HL-60 (cell line): ENCODE measurements at places on chromosomes 2 and 18.

GRCh38 chr2:192957425-192957824 lies 762.7 kb upstream of the TMEFF2 start:
- no peak for DNase-seq

DNA sequence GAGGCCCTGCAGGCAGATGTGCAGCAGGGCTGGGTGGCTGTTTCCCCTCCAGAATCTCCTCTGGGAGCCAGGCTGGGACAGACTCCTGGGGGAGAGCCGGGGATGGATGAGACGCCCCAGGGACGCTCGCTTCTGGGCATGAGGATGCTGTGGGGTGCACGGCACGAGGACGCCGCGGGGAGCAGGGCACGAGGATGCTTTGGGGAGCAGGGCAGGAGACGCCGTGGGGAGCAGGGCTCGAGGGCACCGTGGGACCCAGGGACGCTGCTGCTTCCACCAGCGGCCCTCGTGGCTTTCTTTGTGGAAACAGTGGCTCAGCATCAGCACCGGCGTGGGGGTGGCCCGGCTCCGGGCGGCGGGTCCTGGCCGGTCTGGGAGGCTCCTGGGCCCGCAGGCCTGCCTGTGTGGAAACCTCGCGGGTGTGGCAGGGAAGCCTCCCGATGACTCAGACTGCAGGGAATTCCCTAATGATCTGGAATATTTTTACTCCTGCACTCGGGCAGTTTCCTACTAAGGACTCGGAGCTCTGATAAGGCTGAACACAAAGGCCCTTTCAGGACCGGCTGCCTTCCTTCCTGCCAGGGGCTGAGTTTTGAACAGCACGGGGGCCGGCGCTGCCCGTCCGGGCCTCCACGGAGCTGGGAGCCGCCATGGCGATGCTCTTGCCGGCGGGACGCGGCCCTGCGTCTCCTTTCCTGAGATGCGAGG lies 62.6 kb downstream of the NFATC1 start:
- no peak for DNase-seq

DNA sequence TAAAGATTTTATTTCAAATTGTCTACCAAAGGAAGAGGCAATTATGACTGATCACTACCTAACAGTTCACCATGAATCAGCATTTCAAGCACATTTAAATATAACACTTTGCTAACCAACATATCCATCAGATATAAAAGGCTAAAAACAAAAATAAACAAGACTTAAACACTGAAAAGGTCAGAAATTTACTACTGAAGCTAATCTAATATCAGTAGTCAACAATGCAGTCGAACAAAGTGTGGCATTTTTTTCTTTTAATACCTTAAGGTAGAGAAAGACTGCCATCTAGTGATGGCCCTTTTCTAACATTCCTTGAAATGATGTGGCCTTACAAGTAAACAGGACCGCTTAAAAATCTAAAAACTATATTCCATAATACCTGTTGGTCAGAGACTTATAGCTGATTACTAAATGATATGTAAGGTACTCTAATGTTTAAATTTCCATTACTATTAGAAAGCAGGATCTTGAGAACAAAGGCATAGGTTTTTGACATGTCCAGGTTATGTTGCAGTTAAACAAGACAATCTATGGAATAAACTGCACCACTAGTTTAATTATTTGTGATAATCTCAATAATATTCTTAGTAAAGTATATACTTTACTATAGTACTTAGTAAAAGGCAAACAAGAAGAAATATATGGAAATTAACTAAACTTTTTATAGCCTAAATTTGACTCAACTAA lies 80.0 kb downstream of the EXOC6B start:
- peak; percentile 13 for DNase-seq

DNA sequence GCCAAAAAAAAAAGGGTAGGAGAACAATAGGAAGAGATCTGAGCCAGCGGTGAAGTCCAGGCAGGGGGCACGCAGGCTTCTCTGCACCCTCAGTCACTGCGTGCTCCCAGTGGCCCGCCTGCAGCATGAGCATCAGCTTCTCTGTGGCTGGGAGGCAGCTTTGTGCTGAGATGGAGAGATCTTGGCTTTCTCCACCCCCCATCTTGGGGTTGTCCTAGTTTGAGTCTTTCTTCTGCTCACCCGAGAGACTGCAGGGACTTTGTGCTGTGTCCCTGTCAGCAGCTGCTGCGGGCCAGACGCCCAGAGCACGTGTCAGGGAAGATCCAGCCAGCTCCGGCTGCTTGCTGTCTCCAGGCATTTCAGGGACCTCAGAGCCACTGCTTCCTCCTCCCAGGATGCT lies 20.3 kb downstream of the TRAPPC12 start:
- no peak for DNase-seq

DNA sequence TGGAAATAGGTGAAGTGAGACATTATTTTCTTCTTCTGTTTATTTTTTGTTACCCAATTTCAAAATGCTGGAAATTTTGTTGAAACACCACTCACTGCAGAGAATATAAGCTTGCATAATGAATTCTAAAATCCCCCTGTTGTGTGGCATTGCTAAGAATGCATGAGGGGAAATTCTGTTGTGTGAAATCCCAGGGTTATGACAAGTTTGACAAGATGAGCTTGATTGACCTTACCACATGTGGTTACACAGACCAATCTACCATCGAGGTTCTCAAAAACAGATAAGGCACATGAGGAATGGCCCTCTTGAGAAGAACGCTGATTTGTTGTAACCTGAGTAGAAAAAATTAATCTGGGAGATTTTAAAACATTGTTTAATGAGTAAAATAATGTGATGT lies 261.6 kb upstream of the MMADHC start:
- no peak for DNase-seq

GRCh38 chr2:100260712-100261620 lies 61.3 kb downstream of the LONRF2 start:
- peak; percentile 24 for DNase-seq

DNA sequence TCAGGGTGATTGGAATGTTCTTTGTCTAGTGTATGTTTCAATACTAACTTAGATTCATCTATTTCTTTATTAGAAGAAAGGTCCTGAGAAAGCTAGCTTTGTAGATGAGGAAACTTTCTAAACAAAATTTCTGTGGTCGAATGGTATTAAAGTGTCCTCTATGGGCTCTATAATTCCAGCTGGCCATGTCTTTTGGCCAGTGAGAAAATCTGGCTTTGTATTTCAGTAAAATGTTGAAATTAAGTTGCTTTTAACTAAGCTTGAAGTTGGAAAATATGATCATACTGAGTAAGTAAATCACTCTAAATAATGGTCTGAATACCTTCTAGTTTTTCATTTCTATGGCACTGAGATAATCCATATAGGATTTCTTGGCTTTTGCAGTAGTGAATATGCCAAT lies 148.8 kb downstream of the RDH14 start:
- no peak for DNase-seq

DNA sequence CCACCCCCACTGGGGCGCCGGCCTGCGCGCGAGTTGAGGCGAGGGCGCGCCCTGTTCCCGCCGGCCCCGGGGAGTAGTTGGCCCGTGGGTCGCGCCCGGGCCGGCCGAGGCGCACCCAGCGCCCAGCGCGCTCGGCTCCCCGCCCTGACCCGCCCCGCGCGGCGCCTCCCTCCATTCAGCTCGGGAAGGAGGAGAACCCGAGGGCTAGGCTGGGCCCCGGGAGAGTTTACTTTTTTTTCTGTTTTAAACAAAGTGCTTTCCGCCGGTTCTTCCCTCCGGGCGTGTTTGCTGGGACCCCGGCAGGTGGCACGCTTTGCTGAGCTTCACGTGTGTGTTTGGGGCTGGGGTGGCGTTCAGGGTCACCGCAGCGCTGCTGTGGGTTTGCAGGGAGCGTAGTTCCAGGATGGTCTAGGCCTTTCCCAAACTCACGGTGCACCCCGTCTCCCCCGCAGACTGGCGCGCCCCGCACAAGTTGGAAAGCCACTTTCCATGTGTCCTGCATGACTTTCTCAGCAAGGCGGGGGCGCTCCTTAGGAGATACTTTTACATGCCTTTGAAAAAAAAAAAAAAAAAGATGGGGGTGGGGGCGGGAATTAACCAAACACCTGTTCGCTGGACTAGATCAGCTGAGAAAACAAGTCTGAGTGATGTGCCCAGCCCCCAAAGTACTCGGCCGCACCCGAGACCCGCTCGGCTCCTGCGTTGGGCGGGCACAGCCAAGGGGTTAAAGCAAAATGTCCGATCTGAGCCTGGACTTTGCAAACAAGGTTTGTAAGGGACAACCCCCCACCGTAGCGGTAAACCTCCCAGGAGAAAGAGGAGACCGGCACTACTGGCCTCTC lies 825 bp downstream of the ITGA6 start:
- DNase-seq, result peak; percentile 59

DNA sequence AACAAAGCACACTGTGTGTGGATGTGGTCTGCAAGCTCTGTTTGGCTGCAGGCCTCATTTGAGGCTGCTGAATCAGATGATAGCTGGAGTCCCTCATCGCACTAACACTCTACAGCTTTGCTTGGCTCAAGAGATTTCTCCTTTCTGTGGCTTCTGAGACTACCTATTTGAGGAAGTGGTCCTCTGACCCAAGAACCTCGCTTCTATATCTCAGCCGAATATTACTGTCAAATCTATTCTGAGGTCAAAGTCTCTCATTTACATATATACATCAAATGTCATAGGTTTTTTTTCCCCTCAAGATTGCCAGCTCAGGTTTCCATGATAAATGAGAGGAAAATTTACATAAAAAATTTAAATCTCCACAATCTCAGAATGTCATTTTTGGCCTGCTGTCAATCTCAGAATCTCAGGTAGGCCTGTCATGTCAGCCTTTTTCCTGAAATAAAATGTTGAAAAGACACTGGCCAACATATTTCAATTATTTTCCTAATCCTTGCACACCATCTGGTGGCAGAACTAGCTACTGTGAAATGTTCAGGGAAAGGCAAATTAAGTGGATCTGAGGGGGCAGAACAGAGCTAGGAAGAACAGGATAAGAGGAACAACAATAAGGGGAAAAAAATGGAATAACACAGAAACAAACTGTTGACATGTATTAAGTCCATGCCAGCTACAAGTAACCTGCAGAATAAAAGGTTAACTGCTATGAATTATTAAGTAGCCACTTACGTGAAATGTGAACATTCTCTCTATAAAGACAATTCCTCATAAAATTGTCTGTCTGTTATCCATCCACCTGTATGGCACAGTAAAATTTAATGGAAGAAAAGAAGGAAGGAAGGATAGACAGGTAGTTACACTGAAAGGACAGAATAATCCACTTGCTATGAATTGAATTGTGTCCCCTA lies 39.3 kb downstream of the AP1S3 start:
- peak; percentile 3 for DNase-seq

DNA sequence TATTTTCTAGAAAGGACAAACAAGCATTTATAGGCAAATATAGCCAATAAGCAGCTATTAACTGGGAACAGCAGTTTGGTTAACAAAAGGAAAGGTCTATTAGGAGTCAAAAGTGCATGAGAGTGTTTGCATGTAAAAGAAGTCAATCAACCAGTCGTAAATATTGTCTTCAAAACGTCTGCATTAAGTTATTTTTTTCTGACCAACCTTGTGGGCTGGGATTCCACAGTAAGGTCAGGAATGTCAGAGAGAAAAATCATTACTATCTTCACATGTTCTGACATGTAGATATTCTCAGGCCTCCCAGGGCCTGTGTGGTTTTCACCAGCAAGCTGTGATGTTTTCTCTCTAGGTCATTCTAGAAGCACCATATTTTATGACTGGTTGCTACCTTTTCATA lies 922.5 kb downstream of the SUCLG1 start:
- DNase-seq, result no peak

GRCh38 chr18:68172842-68173549 lies 541.9 kb downstream of the TMX3 start:
- no peak for DNase-seq

GRCh38 chr2:203797712-203798111 lies 69.9 kb upstream of the CTLA4 start:
- DNase-seq, result no peak
